ENCODE measurements at places on chromosomes 3 and 15. TPM values are rescaled to one million over a fixed set of nuclear protein-coding genes. Genes with fewer than 3 reads are reported as not detected.
A peak's percentile ranks its signal among the peaks of the same experiment; 100 is the strongest.

GRCh38 chr3:104768886-104769285, 597.8 kb upstream of the ALCAM start:
- no peak for ATAC-seq

- ATAC-seq, result peak; percentile 97
Measured at GRCh38 chr3:188052169-188053035, 101.6 kb upstream of the LPP start.

DNA sequence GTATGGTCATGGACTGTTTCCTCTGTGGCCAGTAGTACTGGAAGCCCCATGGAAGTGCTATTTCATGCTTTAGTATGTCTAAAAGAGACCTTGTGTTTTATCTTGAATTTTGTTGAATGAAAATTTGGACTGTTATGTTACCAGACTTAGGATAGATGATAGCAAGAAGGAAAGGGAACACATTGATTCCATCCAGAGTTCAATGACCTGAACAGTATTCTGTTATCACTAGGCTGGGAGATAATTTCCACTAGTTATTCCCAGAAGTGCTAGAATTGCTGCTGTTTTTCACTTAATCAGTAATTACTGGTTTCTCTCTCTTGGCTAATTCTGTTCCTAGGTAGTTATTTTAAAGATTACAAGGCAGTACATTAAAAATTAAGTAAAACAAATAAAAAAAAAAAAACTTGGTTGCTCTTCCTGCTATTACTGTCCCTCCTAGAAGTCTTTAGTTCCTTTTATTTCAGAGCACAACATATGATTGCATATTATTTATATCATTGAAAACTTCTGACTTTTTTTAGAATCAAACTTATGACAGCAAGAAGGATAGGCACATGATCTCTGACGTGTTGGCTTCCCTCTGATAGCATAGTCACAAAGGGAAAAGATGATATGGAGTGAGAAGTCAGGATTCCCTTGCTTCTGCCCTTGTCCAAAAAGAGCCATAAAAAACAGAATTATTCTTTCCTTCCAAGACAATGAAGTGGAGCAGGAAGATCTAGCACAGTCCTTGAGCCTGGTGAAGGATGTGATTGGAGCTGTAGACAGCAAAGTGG, 72.2 kb downstream of the KLHL25 start:
- ATAC-seq, result no peak

Gene PLSCR5
- not detected for total RNA-seq

Data from gastroesophageal sphincter (tissue), 4 donors.